Stimulated activated memory B cell treated with anti-CD40 and anti-IgM and Interleukin-4, amounts not matched to agents 10 μg/mL and 1 μg/mL and 100 μg/mL, for 72 hours (primary cell): ENCODE measurements at places on chromosomes 3 and 15.

- ATAC-seq = peak; percentile 80
These were observed 7.4 kb downstream of the APPL1 start for GRCh38 chr3:57234613-57235575.

GRCh38 chr3:196868297-196868661, 559 bp downstream of the SENP5 start:
- peak; percentile 31 for ATAC-seq

DNA sequence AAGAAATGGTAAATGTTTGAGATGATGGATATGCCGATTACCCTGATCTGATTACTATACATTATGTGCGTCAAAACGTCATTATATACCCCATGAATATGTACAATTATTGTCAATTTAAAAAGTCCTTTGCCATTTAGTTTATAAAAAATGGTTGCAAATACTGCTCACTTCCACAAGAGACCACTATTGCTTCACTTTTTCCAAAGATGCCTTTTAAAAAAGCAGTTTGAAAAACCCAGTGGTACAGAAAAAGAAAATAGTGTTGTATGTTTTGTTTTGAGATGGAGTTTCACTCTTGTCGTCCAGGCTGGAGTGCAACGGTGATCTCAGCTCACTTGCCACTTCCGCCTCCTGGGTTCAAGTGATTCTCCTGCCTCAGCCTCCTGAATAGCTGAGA, 39.3 kb downstream of the EDEM1 start:
- ATAC-seq = no peak

GRCh38 chr3:175735866-175736265, 876.7 kb downstream of the NAALADL2 start:
- ATAC-seq = no peak

GRCh38 chr3:18591120-18591519, 166.0 kb upstream of the SATB1 start:
- ATAC-seq = no peak

DNA sequence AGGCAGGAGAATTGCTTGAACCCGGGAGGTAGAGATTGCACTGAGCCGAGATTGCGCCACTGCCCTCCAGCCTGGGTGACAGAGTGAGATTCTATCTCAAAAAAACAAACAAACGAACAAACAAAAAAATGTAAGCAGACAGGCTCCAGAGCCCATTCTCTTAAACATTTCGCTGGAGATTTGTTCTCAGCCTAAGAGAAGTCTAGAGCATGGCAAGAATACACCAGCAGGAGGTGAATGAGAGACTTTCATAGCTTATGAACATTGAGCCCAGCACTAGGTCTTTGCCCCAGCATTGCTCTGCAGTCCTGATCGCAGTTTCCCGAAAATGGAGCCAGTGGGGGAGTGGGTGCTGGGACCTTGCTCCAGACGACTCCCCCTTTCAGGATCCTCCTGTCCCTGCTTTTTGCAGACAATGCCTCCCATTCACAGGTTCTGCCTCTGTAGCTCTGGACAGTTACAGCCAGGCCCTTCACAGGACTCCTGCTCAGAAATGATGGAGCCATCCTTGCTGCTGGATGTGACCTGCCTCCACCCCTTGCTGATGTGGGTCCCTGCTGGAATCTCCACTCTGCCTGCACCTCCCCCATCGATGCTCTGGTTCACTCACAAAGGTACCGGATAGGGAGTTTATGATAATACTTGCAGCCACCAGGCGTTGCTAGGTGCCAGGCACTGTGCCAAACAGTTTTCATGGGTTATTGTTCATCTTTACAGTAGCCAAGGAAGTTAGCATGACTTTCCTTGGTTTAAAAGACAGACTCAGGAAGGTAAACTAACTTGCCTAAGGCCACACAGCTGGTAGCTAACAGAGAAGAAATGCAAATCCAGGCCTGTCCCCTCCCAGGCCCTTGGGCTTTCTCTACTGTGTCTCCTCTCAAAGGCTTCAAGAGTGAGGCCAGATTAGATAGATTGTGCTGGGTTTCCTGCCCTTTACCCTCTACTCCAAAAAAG, 329.7 kb upstream of the TLE3 start:
- no peak for ATAC-seq

DNA sequence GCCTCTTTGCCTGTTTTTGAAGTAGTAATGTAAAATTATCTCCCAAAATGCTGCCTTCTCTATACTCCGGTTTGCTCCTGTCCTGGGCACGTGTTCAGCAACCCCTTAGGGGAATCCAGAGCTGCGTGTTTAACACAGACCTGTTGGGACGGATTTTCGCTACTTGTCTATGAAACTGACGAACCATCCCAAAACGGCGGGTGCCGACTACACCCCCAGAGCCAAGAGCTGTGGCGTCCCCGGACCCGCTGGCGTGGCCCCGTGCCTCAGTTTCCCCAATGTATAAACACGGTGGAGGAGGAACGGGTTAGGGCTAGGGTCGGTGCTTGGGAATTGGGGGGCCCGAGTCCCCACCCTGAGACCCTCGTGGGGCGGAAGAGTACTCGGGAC, 473 bp downstream of the FHIT start:
- ATAC-seq = no peak

DNA sequence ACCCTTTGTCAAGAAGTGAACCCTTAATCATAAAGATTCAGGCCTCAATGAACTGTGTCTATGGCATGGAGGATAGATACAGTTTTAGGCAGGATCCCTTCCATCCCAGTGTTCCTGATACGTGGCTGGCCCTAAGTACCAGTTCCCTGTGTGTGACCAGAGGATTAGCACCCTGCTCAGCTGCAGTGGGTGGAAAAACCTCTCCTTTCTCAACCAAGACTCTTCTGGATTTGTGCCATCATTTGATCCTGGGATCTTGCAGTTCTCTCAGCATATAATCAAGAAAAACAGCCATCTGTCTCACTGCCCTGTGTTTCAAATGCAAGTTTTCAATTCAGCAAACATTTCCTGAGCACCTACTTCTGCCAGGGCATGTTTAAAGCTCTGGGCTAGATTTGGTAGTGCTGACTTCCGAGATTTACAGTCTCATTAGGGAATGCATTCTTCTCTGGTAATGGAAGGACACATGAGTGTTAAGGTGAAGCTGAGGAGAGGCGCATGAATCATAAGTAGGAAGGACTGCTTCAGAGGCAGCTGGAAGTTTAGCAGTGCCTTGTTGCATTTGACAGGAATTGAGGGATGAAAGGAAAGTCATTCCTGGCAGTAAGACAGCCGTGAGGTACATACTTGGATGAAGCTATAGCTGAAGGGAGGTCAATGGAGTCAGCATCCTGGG, 388.3 kb downstream of the MFSD1 start:
- no peak for ATAC-seq

DNA sequence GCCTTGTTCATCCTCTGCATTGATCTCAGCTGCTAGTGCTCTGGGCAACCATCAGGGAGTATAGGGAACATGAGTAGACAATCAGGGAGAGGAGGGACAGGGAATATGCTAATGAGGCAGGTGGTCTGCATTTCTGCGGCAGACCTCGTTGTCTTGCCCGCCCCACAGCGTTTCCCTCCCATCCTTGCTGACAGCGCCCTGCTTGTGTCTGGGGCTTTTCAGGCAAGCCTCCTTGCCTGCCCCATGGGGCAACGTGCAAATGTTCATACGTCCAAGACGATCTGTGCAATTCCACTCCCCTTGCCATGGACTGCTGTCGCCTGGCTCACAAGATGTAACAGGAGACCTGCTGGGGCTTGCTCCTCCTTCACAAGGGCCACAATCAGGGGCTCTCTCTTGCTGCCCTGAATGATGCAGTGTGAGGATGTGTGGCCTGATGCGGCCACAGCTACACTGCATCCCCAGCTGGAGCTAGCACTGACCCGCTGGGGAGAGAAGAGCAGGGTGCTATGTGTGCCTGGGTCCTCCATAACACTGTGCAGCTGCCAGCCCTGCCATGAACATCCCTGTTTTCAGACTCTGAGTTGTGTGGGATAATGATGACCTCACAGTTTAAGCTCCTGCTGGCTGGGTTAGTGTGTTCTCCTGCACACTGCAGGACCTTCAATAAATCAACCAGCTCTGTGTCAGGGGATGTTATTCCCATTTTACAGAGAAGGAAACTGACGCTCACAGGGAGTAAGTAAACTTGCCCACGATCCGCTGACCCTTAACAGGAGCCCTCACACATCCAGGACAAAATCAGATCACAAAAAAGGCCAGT, 211.3 kb downstream of the KLF13 start:
- no peak for ATAC-seq

DNA sequence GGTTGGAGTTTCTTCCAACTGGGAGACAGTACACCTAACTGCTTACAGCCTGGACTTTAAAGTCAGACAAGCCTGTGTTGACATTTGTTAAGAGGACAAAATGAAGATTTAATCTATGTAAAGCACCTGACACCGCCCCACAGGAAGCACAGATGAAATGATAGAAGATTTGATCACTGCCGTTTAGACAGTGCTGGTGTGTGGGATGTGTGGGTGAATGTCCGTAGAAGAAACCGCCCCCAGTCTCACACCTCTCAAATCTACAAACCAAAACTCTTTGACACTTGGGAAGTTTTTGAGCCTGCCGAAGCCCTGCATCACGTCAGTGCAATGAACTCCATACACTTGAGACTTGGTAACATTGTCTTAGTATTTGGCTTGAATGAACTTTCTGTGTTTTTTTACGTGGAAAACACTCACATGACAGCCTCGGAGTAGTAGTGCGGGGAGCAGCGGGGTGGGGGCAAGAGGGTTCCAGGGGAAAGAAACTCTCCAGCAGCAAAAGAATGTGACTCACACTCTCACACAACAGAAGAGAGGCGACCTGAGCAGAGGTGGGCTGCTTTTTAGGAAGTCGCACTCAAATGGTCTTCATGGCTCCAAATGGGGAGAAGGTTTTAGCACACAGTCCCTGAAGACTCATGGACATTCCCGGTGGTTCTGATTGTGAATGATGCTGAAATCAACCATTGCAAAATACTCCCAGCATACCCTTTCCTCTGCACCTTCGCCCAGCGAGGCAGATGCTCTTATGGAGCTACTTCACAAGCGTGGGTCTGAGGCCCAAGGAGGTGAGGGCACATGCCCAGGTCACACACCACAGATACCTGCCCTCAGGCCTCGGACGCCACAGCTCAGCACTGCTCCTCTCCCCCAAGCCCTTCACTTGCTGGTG, 79.2 kb downstream of the SRGAP3 start:
- ATAC-seq = no peak

DNA sequence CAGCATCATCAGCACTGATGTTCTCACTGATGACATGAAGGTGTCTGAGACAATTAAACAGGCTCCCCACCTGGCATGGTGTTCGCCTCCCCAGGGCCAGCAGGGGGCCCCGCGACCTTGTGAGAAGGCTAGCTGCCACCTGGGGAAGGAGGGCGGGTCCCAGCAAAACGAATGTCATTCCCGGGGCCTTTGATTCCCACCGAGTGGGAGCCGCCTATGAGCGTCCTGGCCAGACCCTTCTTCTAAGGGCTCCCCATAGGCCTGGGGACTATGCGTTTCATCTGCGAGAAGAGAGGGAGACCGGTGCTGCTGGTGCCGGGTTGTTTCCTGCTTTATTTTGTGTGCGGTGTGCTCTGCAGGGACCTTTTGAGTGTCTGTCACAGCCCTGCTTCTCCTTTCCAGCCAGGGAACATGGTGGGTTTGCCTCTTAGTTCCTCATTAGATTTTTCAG, 20.5 kb upstream of the MINDY4B start:
- peak; percentile 79 for ATAC-seq

DNA sequence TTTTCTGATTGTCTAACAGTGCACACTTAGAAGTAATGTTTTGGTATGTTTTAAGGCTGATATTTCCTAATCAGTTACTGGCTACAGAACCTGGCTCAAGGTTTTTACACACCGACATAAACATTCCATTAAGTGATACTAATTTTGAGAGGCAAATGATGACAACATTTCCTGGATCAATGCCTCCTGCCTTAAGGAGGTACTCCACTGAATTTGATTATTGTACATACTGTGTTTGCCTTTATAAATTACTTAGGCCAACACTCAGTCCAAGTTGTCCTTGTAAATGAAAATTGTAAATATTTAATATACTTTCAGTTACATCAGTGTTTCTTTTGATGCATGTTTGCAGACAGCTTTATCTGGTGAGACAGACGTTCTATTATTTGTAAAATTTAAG, 24.2 kb upstream of the LXN start:
- no peak for ATAC-seq

DNA sequence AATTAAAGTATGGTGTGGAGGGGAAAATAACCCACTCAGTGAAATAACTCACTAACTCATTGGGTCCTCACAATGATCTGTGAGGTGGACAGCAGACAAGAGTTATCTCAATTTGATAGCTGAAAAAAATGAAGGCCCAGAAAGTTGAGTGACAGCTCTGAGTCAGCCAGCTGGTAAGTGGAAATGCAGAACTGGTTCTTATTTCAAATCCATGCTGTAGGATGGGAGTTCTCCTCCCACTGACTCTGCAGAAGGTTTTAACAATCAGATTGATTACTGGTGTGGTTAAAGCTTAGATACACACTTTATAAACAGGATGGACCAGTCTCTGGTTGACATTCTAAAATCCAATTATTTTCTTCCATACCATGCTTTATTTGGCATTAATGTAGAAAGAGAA, 87.0 kb upstream of the LMOD3 start:
- ATAC-seq = no peak
